ENCODE measurements at places on chromosomes 2 and 18.
A peak's percentile ranks its signal among the peaks of the same experiment; 100 is the strongest.

- peak; percentile 82 for DNase-seq
These were observed 598 bp upstream of the WBP1 start for GRCh38 chr2:74457549-74458131.

DNA sequence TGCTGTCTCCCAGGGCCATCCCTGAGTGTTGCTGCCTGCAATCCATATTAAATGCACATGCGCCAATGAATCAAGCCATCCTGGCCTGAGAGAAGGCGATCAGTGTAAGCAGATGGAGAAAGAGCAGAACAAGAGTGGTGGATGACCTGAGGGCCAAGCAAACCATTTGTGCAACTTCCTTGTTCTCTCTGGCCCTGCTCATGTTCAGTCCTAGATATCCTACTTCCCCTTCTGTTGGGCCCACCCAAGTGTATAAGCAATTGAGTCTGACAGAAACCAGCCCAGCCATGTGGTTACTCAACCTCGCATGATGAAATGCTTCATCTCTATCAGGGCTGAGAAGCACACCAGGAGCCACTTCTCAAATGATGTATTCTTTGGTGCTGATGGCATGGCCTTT is 383.1 kb upstream of the ID2 start:
- no peak for DNase-seq

- DNase-seq: no peak
These were observed 62.4 kb downstream of the TANC1 start for GRCh38 chr2:159030674-159031380.

GRCh38 chr2:69164061-69164778 is 151.2 kb downstream of the ANTXR1 start:
- no peak for DNase-seq

- DNase-seq: no peak
These were observed 77.4 kb downstream of the TANC1 start for GRCh38 chr2:159045545-159046454.

GRCh38 chr2:109028277-109028676 is 39.3 kb upstream of the EDAR start:
- DNase-seq: no peak

GRCh38 chr2:55965966-55966365 is 42.4 kb upstream of the EFEMP1 start:
- DNase-seq: no peak

DNA sequence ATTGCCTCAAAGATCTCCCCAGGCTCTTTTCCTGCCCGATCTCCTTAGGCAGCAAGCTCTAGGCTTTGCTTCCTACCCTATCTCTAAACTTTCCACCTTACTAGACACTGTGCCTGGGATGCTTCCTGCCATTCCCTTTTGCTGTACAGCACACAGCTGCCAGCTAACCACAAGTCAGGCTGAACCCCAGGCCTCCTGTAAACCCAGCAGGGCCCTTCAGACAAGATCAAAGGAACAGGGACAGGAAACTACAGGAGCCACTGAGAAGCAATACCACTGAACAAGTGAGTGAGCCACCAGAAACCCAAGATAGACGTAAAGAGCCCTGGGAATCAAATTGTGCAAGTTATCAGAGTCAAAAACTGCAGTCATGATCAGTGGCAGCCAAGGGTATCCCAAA is 180.7 kb downstream of the SUCLG1 start:
- DNase-seq: no peak

- DNase-seq: no peak
These were observed 97.3 kb upstream of the CHAC2 start for GRCh38 chr2:53670331-53670730.

- peak; percentile 42 for DNase-seq
These were observed 1.1 kb downstream of the ID2 start for GRCh38 chr2:8682719-8683667.

- DNase-seq: no peak
These were observed 22.3 kb upstream of the CAVIN2 start for GRCh38 chr2:191869178-191869577.

GRCh38 chr2:73917696-73918207 is 8.9 kb upstream of the DGUOK start:
- DNase-seq: no peak

GRCh38 chr2:236169741-236170589 is 1.8 kb upstream of the GBX2 start:
- no peak for DNase-seq

GRCh38 chr18:32429402-32429801 is 41.3 kb downstream of the GAREM1 start:
- DNase-seq: no peak

- DNase-seq: no peak
These were observed 379.7 kb downstream of the PTPRM start for GRCh38 chr18:7946734-7947377.

DNA sequence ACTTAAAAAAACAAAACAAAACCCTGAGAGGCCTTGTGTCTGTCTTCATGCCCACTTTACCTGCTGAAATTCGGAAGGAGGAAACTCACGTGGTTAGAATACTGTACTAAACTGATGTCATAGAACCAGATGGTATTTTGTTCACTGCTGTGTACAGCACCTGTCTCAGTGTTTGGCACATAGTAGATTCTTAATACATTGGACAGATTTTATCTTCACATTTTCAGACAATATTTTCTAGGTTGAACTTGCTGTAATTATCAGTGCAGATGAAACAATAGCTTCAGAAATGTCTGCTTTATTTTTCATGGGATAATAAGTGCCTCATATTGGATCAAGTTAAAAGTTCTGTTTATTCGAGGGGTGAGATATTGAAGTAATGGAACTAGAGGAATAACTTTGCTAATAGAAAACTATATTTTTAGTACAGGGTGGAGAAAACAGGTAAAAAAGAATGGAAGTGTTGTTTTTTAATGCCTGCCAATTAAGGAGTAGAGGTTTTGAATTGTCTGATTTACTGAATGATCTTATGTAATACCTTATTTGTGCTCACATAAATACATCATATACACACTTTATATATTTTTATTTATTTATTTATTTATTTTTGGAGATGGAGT is 23.7 kb downstream of the DDX1 start:
- no peak for DNase-seq

GRCh38 chr2:184004948-184005672 is 593.2 kb upstream of the ZNF804A start:
- DNase-seq: no peak

- peak; percentile 22 for DNase-seq
These were observed 24.4 kb downstream of the ZNF892 start for GRCh38 chr2:95231723-95232122.

DNA sequence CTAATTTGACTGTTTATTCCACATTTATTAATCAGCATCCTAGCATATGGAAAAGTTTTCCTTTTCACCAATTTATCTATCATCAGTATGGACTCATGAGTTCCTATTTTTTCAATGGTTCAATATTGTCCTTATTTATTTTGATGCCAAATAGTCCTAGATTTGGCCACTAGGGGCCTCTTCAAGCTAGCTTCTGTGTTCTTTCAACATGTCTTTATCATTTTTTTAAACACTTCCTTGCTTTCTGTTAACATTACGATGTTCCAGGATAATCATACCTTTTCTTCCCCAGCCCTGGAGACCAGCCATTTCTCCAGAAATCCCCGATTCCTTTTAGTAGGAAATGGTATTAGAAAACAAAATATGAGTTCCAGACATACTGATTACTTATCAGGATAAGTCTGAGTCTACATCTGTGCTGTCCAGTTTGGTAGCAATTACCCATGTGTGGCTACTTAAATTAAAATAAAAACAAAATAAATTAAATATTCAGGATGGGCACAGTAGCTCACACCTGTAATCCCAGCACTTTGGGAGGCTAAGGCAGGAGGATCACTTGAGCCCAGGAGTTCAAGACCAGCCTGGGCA is 70.6 kb downstream of the RPE start:
- no peak for DNase-seq
